ENCODE measurements at places on chromosomes 2 and 18.

DNA sequence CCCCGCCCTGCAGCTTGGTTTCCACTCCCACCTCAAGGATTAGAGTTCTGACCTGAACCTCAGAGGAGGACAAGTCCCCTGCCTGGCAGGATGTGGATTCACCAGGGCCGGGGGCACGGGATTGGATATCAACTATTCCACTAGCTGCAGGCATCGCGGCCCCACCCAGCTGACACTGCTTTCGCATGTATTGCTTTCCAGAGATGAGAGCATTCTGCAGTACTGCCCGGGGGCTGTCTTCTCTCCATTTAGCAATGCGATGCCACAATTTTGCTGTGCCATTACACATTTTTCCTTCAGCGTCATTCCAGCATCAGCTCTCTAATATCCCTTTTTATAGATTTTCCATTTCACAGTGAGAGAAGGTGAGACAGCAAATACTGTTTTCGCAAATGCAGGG is 42.0 kb downstream of the CTIF start:
- DNase-seq: no peak

GRCh38 chr2:241898463-241899270 is 29.1 kb downstream of the RTP5 start:
- no peak for DNase-seq

DNA sequence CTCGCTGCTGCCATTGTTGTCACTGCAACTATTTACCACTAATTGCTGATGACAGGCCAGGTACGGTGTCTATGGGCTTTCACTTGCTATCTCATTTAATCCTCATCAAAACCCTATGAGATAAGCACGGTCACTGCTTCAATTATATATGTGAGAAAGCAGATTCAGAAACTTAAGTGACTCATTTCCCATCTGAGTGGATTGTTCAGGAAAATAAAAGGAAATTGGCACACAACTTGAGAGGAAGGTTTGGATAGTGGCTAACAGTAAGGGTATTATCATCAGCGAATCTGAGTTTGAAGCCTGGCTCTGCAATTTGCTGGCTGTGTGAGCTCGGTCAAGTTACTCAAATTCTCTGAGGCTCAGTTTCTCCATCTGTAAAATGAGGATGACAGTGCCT is 196.0 kb downstream of the KCNS3 start:
- DNase-seq: no peak

- no peak for DNase-seq
These were observed 12.0 kb downstream of the SIX3 start for GRCh38 chr2:44953499-44953883.

- DNase-seq: no peak
These were observed 148.2 kb upstream of the HNRNPA3 start for GRCh38 chr2:177064422-177064821.

- DNase-seq: no peak
These were observed 62.2 kb downstream of the ARMC9 start for GRCh38 chr2:231260442-231261208.

DNA sequence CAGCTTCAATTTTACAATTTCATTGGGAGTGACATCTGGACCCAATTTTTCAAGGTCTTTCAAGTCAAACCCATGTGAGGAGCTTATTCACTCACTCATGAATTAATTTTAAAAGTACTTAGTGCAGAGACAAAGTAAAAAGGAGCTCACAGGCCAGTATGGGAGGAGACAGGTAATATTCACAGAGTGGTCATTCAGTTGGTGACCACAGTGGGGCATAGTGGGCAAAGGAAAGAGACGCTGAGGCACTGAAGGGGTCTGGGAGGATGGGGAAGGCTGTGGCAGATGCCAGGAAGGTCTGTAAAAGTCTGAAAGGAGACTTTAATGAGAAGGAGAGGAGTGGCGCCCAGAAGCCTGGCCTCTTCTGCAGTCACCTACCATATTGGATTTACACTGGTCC is 76.0 kb downstream of the CD8B2 start:
- no peak for DNase-seq

DNA sequence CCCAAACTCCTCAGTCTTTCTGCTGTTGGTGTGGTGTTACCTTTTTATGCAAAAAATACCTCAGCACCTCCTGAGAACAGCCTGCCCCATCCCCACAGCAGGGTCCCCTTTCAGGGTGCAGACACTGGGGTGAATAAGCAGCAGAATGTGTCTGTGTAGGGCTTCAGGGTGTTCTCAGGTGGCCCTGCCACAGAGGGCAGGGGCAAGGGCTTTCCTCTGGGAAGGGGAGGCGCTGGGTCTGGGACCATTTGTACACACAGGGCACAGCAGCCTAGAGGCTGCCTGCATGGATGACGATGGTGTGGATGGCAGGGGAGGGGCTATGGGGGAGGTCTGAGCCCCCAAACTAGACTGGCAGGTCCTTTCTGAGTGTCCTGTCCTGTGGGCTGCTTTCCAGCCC is 2.6 kb downstream of the HAAO start:
- DNase-seq: no peak

DNA sequence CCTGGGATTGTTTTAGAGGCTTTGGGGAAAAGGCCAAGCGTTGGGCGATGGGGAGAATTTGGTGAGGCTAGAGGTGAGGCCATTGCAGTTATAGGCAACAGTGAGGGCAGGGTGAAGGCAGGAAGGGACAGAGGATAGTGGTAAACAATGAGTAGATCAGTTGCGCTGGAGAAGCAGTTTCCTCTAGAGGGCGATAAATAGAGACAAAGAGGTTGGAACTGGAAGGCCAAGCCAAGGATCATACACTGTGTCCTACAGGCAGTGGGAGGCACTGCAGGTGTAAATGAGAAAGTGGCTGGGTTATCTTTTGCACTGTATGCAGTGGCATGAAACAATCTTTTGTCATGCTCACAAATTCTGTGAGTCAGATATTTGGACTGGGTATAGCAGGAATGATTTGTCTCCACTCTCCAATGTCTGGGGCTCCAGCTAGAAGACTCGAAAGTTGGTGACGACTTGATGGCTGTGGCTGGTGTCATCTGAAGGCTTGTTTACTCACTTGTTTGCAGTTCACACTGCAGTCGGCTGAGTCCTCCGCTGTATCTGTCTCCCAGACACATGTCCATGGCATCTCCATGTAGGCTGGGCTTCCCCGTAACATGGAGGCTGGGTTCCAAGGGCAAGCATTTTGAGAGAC is 82.1 kb downstream of the TNP1 start:
- DNase-seq: no peak

Measured in activated CD8-positive, alpha-beta memory T cell treated with anti-CD3 and anti-CD28 coated beads for 4 hours (primary cell).